IMR-90 (cell line): ENCODE measurements at places on chromosomes 11 and 22. TPM values are rescaled to one million over a fixed set of nuclear protein-coding genes. Genes with fewer than 3 reads are reported as not detected.

GRCh38 chr11:130141561-130142341 lies 17.8 kb upstream of the ST14 start:
- DNase-seq = peak; percentile 35

Gene VPREB1
- total RNA-seq = not detected in 2 replicates

Gene SHANK2
- total RNA-seq = 0.83 and 1.6 TPM in 2 replicates

GRCh38 chr11:61783717-61784505 lies 8.5 kb downstream of the TMEM258 start:
- peak; percentile 71 for DNase-seq

DNA sequence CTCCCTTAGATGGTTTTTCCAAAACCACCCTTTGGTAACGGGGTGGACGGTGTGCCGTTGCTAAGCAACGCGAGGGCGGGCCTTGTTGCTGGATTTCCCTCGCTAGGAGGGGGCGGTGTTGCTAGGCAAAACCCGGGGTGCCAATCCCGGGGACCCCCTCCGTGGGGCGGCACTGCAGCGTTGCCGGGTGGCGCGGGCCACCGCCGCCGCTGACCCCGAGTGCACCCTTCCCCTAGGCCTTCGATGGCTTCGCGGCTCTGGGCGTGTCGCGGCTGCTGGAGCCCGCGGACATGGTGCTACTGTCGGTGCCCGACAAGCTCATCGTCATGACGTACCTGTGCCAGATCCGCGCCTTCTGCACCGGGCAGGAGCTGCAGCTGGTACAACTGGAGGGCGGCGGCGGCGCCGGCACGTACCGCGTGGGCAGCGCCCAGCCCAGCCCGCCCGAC lies 8.9 kb downstream of the EHBP1L1 start:
- no peak for DNase-seq

- DNase-seq = no peak
Observed at GRCh38 chr22:30246814-30247376, 336 bp upstream of the LIF start.

DNA sequence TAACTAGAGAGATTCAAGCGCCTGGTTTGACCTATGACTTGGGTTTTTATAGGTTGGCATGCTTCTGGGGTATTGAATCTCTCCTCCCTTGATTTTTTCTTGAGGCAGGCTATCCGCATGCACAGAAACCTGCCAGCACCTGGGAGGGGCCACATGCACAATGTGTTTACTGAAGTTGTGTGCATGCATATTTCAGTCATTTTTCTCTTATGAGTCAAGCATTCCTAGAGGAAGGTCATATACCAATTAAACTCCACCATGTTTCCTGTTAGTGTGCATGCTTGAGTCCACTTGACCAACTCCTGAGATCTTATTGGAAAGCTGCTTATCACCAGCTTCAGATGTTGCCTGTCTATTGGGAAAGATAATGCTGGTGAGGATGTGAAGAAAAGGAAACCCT lies 1718.4 kb downstream of the LRRC4C start:
- DNase-seq = no peak

DNA sequence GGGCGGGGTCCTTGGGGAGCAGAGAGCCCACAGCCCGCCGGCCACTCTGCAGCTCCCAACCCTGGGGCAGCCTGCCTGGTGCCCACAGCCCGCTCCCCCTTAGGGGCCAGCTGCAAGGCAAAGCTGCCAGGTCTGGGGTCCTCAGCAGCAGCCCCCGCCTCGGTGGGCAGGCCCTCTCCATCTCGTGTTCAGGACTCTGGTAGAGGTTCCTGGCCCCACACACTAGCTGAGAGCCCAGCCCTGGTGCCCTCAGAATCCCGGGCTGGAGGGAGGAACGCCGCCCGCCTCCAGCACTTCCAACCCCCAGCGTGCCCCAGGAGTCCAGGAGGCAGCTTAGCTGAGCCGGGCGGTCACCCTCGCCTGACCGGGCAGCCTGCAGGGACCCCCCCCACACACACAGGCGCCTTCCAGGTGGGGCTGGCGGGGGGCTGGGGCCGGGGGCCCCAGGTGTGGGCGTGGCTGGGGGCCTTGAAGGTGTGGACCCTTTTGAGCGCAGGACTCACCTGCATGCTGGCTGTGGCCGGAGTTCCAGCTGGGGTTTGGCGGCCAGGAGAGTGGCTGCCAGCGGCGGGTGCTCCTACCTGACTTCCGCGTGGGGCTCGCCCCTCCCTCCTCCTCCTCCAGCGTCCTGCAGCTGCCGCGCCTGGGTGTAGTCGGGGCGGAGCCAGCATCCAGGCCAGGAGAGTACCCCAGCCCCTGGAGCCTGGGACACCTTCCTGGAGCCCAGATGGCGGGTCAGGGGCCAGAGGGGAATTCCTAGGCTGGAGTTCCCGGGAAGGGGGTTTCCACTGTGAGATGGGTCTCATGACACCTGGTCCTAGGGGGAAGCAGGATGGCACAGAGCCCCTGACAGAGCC lies at the start of gene ANO9:
Gene ANO9, minus strand, starts transcription at position 594 of the 857 bp plus-strand sequence. Its CDS starts 85 bp downstream, at position 509.
- DNase-seq = no peak

- DNase-seq = no peak
Observed at GRCh38 chr11:9732453-9732852, 68.6 kb downstream of the SWAP70 start.

GRCh38 chr11:119424775-119425174 lies 1.8 kb upstream of the THY1 start:
- no peak for DNase-seq

Gene TRIM64
- not detected in 2 replicates for total RNA-seq

- no peak for DNase-seq
Observed at GRCh38 chr22:23062616-23063538, 7.4 kb upstream of the GNAZ start.

- DNase-seq = no peak
Observed at GRCh38 chr11:109267293-109268095, 154.5 kb upstream of the C11orf87 start.

Gene ADAMTS15
- 3.0 and 3.1 TPM in 2 replicates for total RNA-seq

Gene OR6X1
- not detected in 2 replicates for total RNA-seq

DNA sequence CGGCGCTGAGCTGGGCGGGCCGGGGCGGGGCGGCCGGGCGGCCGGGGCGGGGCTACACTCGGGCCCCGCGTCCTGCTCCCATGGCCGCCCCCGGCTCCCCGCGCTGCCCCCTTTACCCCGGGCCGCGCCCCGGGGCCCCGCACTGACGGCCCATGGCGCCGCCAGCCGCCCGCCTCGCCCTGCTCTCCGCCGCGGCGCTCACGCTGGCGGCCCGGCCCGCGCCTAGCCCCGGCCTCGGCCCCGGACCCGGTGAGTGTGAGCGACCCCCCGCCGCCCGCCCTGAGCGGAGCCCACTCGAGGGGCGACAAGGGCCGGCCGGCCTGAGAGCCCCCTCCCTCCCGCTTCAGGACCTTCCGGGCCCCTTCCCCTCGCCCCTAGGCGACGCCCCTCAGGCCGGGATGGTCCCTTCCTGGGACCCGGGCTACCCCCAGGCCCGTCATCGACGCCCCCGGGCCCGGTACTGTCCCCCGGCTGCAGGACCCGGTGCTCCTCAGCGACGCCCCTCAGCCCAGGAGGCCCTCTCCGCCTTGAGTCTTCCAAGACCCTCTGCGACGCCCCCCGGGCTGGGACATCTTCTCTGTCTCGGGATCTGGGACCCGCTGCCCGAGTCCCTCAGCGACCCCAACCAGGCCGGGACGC lies at the start of gene KREMEN1:
Gene KREMEN1, plus strand, starts transcription at position 57 of the 639 bp plus-strand sequence. Its CDS starts 96 bp downstream, at position 153.
- DNase-seq = no peak

Gene SAA1
- not detected in 2 replicates for total RNA-seq

GRCh38 chr11:121559606-121560200 lies 106.9 kb upstream of the SORL1-AS1 start:
- no peak for DNase-seq

Gene HORMAD2
- not detected in 2 replicates for total RNA-seq

Gene P2RX6
- 0.56 and 0.90 TPM in 2 replicates for total RNA-seq

DNA sequence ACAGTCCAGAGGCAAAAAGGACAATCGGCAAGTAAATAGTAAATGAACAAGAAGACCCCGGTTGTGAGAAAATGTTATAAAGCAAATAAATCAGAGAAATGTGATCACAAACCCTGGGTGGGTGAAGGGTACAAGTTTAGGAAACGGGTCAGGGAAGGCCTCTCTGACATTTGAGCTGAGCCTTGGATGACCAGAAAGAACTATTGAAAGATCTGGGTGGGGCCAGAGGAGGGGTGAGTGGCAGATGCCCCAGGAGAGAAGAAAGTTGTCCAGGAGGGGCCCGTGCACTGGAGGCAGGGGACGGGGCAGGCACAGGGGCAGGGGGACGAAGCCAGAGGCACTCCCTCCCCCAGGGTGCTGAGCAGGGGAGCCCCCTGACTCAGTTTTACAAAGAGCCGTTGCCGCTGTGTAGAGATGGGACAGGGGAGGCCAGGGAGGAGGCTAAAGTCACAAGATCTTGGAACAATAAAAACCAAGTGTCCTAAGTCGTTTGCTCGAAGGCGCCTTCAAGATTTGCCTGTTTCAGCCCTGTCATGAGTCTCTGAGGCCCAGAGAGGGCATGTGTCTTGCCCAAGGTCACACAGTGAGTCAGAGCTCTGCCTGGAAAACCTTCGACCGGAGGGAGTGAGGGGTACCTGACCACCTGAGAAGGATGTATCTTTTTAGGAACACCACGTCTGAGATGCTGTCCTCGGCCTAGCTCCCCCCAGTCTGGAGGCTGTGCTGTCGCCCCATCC lies 10.8 kb upstream of the PDGFB start:
- no peak for DNase-seq

DNA sequence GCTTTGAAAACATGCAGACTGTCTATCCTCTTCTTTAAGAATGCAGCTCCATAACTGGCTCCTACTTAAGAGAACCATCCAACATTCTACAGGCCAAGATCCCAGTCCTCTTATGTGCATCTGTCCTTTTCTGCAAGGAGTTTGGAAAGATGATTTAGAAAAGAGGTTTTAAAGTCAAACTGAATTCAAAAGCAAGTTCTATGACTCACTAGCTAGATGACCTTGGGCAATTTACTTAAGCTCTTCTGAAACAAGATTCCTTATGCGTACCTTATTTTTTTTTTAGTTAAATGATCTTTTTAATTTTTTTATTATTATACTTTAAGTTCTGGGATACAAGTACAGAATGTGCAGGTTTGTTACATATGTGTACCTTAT lies 29.2 kb downstream of the GUCY1A2 start:
- peak; percentile 3 for DNase-seq

Gene TSSK2
- total RNA-seq = not detected in 2 replicates

- no peak for DNase-seq
Observed at GRCh38 chr11:58921778-58922390, 17.4 kb upstream of the GLYATL1 start.

DNA sequence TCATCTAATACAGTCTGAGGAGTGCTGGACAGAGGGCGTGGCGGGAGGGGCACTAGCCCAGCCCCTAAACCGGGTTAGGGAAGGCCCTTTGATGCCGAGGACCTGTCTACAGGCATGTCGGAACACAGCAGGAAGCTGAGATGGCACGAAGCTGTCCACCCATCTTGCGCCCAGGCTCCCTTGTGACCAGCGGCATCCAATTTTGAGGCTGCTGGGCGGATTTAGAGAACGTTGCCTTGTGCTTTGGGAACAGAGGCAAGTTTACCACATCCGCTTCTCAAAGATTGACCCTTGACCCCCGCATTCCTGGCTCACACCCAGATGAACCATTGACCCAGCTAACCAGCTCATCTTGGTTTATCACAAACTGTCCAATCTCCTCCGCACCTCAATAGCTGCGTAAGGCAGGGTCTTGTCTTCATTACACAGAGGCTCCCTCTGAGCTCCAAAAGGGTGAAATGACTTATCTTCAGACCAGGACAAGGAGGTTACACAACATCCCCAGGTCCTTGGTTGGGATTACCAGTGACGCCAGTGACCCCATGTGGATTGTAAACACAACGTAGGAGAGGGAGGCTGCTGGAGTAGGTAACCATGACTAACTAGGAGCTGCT lies 4.5 kb downstream of the FAM83F start:
- peak; percentile 84 for DNase-seq

Gene WT1
- not detected in 2 replicates for total RNA-seq

DNA sequence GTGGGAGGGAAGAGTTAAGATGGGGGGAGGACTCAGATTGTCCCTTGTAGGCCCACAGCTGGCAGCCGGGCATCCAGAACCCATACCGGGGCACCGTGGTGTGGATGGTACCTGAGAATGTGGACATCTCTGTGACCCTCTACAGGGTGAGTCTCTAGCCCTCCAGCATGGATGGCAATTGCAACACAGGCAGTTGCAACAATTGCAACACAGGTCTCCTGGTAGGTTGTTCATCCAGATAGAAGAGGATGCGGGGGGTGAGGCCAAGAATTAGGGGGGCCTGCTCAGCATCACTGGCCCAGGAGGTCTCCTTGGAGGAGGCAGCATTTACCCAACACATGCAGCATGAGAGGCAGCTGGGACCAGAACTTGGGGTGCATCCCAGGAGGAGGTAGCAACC lies 3.4 kb downstream of the EHBP1L1 start:
- no peak for DNase-seq

DNA sequence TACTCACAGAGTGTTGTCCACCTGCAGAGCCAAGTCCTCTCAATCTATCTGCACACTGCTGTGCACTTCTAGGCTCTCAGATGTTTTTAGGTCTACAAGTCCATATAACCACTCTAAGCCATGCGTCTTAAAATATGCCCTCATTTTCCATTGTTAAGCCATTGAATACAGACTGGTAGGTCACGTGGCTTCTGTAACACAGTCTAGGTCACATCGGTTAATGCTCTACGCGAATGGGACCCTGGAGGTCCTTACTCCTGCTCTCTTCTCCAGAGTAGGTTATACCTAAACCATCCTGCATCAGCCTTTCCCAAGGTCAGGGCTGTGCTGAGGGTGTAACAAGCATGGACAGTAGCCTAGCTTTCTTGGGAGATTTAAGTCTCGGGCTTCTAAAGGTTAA lies 819 bp downstream of the JAML start:
- DNase-seq = no peak

GRCh38 chr11:31045335-31045734 lies 324.2 kb downstream of the DCDC1 start:
- no peak for DNase-seq

DNA sequence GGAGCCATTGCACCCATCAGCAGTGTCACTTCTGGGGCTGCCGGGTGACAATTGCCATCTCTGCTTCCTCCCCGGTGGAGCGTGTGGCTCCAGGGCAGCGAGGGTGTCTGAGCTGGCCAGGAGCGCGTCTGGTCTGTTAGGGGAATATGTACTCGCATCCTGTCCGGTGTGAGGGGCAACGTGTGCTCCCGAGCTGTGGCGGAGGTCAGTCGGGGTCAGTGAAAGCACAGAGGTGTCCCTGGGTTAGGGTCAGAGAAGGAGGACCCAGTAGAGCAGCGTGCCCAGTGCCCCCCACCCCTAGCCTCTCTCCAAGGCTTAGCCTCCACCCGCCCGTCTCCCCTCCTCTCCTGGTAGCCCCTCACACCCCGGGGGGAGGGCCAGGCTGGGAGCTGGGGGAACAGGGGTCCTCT lies 1.5 kb downstream of the CLCF1 start:
- DNase-seq = no peak

GRCh38 chr11:46666516-46666915 lies 33.9 kb downstream of the ARHGAP1 start:
- DNase-seq = no peak

DNA sequence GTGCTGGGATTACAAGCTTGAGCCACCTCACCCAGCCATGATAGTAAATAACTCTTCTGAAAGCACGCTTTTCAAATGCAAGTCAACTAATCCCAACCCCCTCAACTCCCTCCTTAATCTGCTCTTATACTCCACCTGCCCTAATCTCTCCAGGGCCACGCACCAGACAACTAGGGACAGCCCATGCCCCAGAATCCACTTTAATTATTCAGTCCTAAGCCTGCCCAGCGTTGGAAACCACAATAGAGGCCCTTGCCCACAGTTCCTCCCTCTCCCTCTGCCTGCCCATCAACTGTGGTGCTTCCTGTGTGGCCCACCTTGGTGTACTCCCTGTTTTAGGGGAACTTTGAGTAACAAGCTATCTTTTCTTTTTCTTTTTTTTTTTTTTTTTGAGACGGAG lies 2.7 kb upstream of the VPREB3 start:
- DNase-seq = no peak

- DNase-seq = no peak
Observed at GRCh38 chr11:7645206-7645605, 28.1 kb downstream of the CYB5R2 start.
